Right ventricle myocardium inferior (tissue), 1 donor: ENCODE measurements at places on chromosomes 7 and 10.

GRCh38 chr10:70331486-70332268, 47.9 kb upstream of the NPFFR1 start:
- DNase-seq: peak; percentile 70

DNA sequence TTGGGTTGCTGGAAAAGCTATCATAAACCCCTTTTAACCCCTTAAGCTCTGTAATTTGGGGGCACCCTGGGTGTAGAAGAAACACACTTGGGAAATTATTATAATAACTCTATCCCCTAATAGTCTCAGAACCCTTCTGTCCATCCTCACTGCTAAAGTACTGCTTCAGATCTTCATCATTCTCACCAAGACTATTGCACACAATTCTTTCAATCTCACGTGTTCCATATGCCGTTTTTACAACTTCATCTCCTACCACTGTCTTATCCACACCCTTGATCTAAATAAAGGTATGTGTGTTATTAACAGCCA, 15.8 kb downstream of the ANKRD22 start:
- no peak for DNase-seq

- no peak for DNase-seq
These were observed 128.7 kb upstream of the CXCL12 start for GRCh38 chr10:44513591-44513990.

DNA sequence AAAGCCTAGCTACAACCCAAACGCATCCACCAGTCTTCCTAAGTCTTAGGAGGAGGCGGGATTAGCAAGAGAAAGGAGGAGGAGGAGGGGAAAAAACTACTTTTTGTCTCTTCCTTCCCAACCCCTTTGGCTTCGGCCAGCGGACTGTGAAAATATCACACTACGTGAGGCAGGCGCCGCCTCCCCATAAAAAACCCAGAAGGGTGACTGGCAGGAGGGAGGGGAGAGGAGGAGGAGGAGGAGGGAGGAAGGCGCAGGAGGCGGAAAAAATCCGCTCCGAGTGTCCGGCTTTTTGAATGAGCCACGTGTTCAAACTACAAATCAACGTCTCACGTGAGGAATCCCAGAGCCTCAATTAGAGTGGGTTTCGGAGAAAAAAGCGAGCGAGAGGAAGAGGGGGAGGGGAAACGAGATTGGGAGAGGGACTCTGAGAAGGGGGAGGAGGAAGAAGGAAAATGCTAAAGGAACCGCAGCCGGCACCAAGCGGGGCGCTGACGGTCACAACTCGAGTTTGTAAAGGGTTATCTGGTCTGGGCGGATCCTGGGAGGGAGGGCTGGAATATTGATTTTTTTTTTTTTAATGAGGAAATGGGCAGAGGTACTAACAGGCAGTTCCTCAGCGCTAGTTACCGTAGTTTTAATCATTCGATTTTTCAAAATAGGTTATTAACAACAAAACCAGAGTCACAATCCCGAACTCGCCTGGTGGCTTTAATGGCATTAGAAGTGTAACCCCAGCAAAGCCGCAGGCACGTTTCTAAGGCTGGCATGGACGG, at the start of gene IGF2BP3:
Gene IGF2BP3 (minus strand): TSS at position 162 of the 776 bp plus-strand sequence. CDS start 381 bp downstream, outside the sequence.
- no peak for DNase-seq

- DNase-seq: no peak
These were observed at the start of gene DLX5 for GRCh38 chr7:97024209-97025129. DLX5 (minus strand) TSS chr7:97024831; CDS start chr7:97024623, 208 bp downstream.

- no peak for DNase-seq
These were observed 121.9 kb upstream of the RET start for GRCh38 chr10:42954766-42955492.

- no peak for DNase-seq
These were observed 368.4 kb downstream of the ARL4A start for GRCh38 chr7:13055732-13056368.

- DNase-seq: peak; percentile 28
These were observed 227.8 kb downstream of the DNAJB6 start for GRCh38 chr7:157564517-157565177.

DNA sequence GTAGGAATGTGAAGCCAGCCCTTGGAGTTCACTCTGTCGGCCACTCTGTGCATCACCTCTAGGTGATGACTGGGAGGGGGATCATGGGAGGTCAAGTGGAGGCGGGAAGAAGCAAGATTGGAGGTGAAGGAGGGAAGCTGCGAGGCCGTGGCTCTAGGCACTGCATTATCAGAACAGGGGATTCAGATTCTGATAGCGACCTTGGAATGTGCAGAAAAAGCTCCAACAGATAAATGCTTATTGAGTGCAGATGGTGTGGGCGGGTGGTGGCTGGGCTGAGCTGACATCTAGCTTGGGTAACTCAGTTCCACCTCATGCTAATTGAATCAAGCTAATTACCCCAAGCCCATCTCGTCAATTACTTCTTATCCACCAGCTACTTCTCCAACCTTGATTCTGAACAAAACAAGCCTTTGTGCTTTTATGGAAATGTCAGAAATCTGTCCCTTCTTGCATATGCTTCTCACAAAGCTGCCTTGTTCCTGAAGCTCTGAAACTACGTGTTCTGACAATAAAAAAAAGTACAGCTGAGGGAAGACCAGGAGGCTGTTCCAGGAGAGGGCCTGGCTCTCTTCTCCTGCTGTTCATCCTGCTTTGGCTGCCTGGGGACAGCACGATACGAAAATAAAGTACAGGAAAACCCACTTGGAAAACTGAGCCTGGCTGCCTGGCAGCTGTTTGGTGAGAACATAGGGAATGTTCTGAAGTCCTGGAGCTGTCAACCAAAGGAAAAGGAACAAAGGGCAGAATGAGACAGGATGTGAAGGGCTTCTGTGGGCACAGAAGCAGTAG, 27.5 kb downstream of the STRA8 start:
- no peak for DNase-seq

- DNase-seq: no peak
These were observed 14.7 kb downstream of the EBF3 start for GRCh38 chr10:129949411-129949810.

- DNase-seq: no peak
These were observed 6.4 kb upstream of the CSTF2T start for GRCh38 chr10:51705774-51706173.

- no peak for DNase-seq
These were observed 254.3 kb downstream of the DYNC1I1 start for GRCh38 chr7:96026611-96027010.

DNA sequence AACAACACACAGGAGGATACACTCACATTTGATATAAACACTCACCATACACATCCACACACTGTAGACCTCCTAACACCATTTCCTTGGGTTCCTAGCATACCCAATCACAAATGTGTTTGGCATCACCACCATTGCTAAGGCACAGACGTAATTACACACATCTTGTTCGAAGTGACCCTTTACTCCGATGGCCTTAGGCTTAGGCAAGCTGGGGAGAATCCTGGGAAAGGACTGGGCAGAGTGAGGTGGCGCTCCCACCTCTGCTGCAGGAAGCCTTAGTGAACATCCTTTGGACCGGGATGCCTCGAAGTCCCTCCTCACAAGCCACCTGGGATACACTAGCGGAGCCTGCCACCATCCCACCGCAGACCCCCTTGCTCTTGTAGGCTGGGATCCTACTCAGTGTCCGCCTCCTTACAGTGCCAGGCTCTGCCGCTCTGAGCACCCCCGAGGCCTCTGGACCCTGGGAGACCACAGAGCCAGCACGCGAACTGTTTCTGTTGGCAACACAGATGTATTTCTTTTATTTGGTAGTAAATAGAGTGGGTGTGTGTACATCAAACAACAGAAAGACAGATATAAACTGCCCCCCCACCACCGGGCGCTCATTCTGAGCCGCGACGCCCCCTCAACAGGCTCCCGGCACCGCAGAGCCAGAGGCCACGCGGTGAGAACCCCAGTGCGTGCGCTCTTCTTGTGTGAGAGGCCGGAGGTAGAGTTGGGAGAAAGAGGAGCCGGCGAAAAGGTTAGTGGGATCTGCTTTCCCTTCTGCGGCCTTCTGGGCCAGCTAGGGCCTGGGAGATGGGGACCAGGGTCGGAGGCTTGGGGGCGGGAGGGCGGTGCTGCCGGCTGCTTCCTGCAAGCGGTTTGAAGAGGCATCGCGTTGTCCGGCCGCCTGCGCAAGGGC, 5.9 kb upstream of the HMX2 start:
- DNase-seq: no peak

GRCh38 chr7:84841809-84842208, 345.0 kb downstream of the SEMA3D start:
- DNase-seq: no peak

DNA sequence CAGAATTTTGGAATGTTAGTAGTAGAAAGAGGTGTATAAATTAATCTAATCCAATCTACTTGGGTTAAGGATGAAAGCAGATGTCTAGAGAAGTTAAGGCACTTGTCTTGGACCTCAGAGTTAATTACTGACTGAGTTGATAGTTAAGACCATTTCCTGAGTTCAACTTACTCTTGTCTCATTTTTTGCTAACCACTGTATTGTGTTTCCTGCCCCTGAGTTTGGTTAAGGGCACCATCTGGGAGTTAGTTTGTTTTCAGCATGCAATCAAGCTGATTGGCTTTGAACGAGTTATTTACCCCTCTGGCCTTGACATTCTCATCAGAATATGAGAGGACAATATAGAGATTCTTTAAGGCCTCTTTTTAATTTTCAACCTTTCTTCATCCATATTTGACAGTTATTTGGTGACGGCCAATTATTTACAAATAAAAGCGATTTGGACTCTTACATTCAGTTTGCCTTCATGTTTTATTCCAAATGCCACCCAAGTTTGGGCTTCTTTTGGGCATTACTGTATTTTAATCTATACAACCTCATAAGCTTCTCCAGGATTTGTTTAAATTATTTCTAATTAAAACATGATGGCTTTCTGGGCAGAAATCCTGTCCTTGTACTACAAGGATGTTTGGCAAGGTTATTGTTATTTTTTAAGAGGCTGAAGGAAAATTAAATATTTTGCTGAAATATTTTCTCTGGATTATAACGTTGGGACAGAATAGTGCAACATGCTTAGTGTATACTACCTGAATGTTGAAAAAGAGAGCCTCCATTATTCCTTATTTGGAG, 225.0 kb downstream of the CACNB2 start:
- DNase-seq: no peak

GRCh38 chr10:79399223-79399831, 46.1 kb downstream of the ZCCHC24 start:
- peak; percentile 93 for DNase-seq

- no peak for DNase-seq
These were observed 54.8 kb downstream of the DGKI start for GRCh38 chr7:137791930-137792329.

DNA sequence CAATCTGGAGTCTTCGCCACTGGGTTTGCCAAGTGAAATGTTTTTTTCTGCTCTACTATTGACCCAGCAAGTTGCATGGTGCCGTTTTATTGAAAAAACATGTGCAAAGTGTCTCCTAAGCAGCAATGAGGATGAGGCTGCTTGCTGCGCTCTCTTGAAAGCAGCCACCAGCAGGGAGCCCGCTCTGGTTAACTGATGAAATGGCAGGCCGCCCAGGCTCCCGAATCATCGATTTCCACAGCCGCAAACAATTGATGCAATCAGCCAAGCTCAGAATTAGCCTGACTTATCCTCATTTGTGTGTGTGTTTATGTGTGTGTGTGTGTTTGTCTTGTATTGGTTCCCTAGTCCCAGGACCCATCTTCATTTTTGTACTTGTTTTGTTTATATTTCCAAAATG, 22.2 kb upstream of the LYZL1 start:
- no peak for DNase-seq

DNA sequence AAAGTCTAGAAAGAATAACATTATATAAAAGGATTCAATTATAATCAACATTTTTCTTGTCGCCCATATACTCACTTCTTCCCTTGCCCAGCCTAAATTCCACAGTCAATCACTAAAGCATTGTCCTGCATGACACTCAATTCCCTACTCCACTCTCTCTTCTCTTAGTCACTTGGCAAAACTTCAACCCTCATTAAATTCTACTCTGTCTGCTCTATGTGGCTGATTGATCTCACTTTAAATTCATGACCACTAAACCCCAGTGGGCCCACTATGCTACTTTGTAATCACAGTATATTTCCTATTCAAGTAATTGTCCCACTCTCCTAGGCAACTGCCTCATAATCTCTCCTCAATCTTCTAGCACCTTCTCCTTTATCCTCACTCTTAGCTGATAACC, 54.1 kb downstream of the MTERF1 start:
- no peak for DNase-seq

GRCh38 chr10:22702348-22702747, 12.0 kb downstream of the PIP4K2A start:
- no peak for DNase-seq

DNA sequence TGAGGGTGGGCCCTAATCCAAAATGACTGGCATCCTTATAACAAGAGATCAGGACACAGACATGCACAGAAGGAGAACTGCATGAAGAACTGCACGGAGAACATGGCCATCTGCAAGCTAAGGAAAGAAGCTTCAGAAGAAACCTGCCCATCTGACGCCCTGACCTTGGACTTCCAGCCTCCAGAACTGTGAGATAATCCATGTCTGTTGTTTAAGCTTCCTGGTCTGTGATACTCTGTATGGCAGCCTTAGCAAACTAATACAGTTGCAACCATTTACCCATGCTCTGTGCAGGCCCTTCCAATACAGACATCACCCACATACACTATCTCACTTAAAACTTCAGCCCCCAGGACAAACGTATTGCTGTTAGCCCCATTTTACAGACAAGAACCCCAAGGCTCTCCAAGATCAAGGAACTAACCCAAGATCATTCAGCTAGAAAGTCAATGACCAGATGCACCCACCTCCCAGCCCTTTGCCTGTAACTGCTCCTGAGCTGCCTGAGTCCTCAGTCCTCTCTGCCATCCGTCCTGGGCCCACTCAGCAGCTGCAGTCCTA, 39.7 kb downstream of the DLG5 start:
- no peak for DNase-seq
